ENCODE measurements at places on chromosomes 1 and 21.

DNA sequence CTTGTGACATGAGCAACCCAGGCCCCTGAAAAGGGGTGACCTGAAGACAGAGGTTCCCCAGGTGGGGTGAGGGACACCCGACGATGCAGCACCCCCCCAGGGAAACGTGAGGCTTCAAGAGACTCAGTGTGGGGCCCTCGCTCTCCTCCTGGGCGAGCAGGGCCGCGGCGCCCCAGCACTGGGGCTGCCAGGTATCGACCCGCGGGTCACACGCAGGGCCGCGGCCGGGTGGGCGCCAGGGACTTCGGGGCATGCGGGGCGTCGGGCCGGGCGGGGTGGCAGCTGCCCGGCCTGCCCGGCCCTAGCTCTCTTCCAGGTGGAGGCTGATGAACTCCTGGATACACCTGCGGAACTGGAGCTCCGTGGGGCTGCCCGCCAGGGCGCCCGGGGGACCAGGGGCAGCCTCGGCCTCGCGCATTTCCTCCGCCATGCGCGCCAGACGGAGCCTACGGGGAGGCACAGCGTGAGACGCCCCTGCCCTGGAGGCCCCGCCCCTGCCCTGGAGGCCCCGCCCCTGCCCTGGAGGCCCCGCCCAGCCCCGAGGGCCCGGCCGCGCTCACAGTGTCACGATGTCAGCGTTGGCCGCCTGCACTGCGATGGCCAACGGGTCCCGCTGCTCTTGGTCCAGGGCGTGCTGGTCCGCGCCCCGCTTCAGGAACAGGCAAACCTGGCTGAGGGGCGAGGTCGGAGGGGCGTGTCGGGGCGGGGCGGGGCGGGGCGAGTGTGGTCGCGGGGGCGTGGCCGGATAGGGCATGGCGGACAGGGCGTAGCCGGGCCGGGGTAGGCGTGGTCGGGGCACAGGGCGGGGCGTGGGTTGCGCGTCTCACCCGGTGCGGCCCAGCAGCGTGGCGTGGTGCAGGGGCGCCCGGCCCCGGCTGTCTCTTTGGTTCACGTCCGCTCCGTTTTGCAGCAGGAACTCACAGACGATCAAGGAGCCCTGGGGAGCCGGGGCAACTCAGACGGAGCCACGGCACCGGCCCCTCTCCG is 13.3 kb downstream of the SCNN1D start:
- no peak for DNase-seq

- DNase-seq, result no peak
Measured at GRCh38 chr1:87718241-87718950, 389.7 kb downstream of the LMO4 start.

GRCh38 chr1:156117414-156118176 is 3.1 kb downstream of the LMNA start:
- no peak for DNase-seq

DNA sequence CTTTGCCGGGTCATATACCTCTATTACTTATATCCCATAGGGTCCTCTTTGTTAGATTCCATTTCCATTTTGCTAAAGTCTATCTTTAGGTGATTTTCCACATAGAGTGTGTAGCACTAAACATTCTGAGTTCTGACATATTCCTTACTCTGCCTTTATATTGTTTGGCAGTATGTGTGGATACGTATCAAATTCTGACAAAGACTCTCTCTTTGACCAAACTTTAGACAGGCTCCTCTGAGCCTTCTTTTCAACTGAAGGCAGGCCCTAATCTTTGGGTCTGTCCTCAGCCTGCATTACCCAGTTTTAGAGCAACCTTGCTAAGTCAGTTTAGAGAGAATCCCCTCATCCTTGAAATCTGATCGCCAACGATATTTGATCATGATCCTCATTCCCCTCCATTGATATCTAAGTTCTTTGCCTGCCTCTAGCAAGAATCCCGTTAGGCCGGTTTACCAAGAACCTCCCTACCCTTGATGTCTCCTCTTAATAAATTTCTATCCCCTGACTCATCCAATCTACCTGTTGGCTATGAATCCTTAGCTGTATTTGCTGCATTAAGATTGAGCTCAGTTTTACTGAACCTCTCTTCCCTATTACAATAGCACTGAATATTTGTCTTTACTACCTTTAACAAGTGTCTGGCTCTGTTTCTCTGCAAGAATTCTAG is 10.4 kb upstream of the PPT1 start:
- DNase-seq, result no peak

DNA sequence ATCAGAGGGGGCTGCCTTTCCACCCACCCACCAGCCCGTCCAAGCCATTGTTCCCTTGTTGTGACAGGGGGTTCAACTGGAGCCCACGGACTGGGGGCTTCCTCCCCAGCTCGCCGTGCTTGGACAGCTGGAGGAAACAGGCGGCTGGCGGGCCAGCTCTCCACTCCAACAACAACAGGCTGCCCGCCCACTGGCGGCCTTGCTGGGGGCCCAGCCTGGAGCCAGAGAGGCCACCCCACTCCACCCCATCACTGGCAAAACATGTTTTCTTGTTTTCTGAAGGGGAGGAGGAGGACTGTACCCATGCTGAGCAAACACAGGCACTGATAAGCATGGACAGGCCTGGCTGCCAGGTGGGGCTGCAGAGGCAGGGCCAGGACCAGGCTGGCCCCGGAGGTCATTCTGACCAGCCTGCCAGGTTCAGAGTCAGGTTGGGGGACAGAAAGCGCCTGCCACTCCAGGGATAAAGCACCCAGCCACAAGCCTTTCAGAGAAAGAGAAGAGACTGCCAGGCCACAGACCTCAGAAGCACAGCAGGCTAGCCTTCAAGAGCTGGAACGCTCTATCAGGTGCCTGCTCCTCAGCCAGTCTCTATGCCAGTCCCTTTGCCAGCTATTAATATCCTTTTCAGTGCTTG is 32.8 kb downstream of the GJA4 start:
- DNase-seq, result no peak

Measured in CD4-positive, alpha-beta T cell treated with Interleukin-15 for 1 hour (primary cell).